ENCODE measurements at places on chromosomes 12 and 14.

DNA sequence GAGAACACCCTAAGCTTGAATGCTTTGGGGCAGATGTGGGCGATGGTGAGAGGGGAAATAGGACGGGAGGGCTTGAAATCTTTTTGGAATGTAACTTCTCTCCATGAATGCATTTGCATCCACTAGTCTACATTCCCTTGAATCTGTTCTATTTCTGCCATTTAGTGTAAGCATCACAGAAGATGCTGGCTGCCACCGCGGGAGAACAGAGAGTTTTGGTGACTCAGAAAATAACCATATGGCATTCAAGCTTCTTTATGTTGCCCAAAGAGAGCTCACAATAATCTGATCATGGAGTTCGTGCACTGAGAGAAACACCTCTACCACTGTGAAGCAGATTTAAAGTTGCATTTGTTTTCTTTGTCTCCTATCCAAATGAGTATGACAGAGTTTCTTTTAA is 52.6 kb upstream of the OTX2 start:
- no peak for DNase-seq

DNA sequence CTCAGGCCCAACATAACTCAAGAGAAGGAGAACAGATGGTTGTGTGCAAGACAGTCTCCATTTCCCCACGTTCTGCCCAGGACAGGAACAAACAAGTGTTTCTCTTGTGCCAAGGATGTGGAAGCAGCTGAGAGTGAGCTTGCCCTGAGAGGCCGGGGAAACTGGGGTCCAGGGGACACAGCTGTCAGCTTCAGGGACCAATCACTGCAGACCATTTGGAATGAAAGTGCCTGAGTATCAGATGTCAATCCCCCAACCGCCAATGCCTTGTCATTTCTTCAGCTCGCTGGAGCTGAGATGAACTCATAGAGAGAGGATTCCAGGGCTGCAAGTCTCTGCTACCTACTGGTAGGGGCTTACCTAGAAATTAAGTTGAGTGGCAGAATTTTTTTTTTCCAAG is 71.9 kb upstream of the METAP2 start:
- no peak for DNase-seq

GRCh38 chr14:103819503-103820307 is 27.7 kb downstream of the PPP1R13B start:
- DNase-seq, result peak; percentile 25

GRCh38 chr12:33587354-33587753 is 147.7 kb upstream of the SYT10 start:
- DNase-seq, result no peak

All from nephron progenitor cell (in vitro differentiated cells).